ENCODE measurements at places on chromosomes 2 and 18.

DNA sequence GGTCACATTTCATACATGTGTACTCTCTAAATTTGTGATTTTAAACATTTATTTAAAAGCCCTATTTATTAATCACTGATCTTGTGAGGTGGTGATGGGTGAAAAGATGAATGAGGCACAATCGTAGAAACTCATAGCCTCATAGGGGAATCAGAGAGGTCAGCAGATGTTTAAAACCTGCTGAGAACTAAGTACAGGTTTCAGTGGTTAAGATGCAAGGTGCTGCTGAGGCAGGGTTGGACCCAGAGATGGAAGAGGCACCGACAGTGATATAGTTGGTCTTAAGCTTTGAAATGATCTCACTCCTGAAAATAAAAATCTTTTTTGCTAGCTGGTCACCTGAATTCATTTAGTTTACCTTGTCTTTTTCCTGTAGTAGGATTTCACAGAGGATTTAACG lies 49.6 kb downstream of the LINC00305 start:
- no peak for DNase-seq

GRCh38 chr18:13369756-13370510 lies 151.4 kb downstream of the LDLRAD4 start:
- DNase-seq = no peak

DNA sequence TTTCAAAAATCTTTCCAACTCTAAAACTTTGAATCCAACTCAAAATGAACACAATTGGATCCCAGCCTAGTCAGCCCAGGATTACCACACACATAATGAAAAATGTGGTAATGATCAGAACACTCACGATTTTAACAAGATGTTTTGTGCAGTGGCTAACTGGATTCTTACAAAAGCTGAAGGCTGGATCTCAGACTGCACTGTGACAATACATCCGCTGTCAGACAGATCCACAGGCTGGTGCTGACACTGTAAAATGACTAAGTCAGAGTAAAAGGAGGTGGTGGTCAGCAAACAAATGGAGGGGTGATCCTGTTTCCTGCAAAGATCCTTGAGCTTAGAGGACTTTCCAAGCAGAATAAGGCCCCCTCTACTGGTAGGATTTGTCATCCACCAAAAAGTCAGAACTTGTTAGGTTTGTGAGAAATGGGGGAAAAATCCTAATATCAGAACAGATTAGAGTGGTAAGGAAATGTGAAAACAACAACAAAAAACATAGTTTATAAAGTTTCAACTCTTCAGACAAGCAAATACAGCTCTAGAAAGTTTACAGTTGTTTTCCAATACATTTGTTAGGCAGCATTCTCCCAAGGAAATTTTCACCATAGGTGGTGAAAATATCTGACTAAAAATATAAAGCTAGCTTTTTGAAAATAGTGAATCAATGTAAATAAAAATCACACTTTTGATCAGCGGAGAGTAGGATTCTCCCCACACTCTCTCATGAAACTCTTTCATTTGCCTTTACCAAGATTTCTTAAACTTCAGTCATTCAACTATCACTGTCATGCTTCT lies 211.9 kb downstream of the AGPS start:
- DNase-seq = no peak

GRCh38 chr2:202545523-202545922 lies 89.2 kb upstream of the FAM117B start:
- no peak for DNase-seq

DNA sequence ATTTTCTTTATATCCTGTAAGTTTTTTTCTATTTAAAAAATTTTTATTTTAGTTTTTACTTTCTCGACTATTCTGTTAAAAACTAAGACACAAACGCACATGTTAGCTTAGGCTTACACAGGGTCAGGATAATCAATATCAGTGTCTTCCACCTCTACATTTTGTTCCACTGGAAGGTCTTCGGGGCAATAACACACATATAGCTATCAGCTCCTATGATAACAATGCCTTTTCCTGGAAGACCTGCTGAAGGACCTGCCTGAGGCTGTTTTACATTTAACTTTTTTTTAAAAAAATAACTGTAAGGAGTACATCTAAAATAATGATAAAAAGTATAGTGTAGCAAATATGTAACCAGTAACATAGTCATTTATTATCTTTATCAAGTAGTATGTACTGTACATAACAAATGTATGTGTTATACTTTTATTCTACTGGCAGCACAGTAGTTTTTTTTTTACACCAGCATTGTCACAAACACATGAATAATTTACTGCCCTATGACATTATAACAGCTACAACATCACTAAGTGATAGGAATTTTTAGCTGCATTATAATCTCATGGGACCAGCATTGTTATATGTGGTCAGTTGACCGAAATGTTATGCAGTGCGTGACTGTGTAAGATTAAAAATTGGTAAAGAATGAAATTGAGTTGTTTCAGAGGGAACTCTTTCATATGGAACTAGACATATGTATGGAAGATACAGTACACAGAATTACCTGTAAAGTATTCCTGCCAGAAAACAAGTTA lies 37.9 kb downstream of the CCDC138 start:
- DNase-seq = no peak

- no peak for DNase-seq
These were observed 146.5 kb downstream of the MAIP1 start for GRCh38 chr2:200101922-200102321.

- DNase-seq = no peak
These were observed 593 bp upstream of the ACTR2 start for GRCh38 chr2:65227020-65227455.

- no peak for DNase-seq
These were observed 45.9 kb downstream of the PIKFYVE start for GRCh38 chr2:208311954-208312353.

- no peak for DNase-seq
These were observed 176.0 kb downstream of the SMAD2 start for GRCh38 chr18:47754311-47755101.
